ENCODE measurements at places on chromosomes 13 and 19. TPM values are rescaled to one million over a fixed set of nuclear protein-coding genes. Genes with fewer than 3 reads are reported as not detected.

The RUBCNL gene
- total RNA-seq, result 3.3 TPM

DNA sequence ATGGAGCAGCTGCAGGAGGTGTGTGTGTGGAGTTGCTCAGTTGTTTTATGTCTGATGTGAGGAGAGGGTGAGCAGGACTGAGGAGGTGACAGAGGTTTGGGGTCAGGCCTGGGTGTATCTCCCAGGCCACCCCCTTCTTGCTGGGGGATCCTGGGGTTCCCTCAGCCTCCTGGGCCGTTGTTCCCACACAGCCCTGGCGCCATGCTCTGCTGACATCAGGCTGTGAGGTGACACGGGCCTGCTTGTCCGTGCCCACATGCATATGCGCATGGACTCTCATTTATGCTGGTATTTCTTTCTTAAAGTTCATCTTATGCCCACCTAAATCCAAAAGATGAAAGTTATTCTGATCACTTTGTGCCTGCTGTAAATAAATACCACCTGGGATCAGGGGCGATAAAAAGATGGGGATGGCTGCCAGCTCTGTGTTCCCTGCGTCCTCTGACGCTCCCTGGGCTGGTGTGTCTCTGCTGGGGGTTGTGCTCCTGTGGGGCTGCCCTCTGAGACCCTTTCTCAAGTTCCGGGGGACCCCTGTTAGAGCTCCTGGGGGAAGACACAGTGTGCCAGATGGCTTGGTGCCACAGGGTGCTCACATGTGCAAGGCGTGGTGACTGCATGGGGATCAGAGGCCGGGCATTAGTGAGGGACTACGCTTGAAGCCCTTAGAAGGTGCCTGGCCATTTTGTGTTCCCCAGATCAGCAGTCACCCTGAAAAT, 12.6 kb downstream of the NAXD start:
- DNase-seq, result no peak
- no peak overlapping the region for H3K4me3 ChIP-seq
- H3K36me3 ChIP-seq, result peaks cover 3% of the 10 kb centered on the region
- H3K4me1 ChIP-seq, result no peaks in the 10 kb centered on the region

GRCh38 chr13:20232556-20233277, 598 bp upstream of the GJB6 start:
- no peak overlapping the region for H3K4me3 ChIP-seq
- no peaks in the 10 kb centered on the region for H3K36me3 ChIP-seq
- no peak overlapping the region for H3K27ac ChIP-seq
- DNase-seq, result no peak
- H3K4me1 ChIP-seq, result no peaks in the 10 kb centered on the region
- peaks cover 5% of the 10 kb centered on the region for H3K27me3 ChIP-seq

- no peaks in the 10 kb centered on the region for H3K36me3 ChIP-seq
- no peak overlapping the region for H3K27ac ChIP-seq
- H3K4me3 ChIP-seq, result no peak overlapping the region
- no peak for DNase-seq
These were observed 79.1 kb upstream of the MLNR start for GRCh38 chr13:49140910-49141611.

The KLF1 gene
- total RNA-seq, result not detected
